CD4-positive, alpha-beta T cell treated with Interleukin-17A for 4 hours (primary cell): ENCODE measurements at places on chromosomes 2 and 18.

DNA sequence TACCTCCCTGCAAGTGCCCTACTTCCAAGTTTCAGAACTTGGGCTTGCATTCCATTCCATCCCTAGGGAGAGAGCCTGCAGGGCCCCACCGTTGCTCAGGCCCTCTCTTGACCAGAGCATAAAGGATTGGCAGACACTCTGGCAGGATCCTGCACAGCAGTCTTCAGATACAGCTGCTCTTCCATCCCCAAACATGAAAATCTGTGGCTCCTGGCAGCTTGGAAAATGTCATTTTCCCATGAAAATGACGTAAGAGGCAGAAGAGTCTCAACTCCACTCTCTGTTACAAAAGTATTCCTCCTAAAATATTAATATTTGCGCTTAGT, 162.6 kb downstream of the GFPT1 start:
- DNase-seq, result no peak

DNA sequence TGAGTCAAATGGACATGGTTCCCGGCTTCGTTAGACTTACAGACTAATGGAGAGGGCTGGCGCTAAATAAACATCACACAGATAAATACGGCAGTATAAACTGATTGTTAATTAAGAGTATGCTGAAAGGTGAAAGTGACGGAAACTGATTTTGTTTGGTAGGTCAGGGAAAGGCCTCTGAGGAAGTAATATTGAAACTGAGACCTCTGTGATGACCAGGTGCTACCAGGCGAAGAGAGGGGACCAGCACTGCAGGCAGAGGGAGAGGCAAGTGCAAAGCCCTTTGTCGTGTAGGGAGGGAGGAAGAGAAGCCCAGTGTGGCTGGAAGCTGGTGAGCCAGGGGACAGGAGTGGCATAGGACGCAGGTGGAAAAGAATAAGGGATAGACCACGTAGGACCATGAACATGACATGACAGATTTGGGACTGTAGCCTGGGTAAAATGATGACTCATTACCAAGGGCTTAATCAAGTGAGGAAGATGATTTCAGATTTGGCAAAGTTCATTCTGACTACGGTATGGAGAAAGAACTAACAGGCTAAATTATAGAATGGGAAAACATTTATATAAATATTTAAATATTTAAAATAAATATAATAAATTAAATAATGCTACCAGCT, 433.1 kb downstream of the NCKAP5 start:
- DNase-seq, result no peak

DNA sequence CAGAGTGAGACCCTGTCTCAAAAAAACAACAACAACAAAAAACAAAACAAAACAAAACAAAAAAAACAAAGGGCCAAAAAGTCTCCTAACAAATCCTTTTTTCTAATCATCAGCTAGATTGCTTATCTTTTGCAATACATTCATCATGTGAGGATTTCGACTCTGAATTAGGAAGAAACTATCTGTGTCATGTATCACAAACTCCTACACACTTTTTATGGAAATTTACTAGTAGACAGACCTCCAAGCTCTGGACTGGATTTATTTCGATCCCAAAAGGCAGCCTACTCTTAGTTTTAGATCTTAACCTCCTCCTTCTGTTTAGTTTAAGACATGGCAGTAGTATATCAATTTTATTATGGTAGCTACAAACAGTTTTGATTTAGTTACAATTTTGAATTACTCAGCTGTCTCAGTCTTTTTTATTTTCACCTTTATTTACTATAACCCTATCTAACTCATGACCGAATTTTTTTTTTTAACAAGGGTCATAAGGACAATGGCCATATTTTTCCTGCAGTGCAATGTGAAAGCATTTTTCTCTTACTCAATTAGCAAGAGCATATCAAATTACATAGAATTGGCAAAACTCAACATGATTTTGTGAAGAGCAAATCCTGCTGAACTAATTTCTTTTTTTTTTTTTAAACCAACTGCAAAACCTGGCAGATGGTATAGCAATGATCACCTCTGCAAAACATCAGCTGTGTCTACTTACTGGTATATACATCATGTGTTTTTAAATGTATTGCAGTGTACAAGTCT, 10.7 kb upstream of the CCDC88A start:
- no peak for DNase-seq

DNA sequence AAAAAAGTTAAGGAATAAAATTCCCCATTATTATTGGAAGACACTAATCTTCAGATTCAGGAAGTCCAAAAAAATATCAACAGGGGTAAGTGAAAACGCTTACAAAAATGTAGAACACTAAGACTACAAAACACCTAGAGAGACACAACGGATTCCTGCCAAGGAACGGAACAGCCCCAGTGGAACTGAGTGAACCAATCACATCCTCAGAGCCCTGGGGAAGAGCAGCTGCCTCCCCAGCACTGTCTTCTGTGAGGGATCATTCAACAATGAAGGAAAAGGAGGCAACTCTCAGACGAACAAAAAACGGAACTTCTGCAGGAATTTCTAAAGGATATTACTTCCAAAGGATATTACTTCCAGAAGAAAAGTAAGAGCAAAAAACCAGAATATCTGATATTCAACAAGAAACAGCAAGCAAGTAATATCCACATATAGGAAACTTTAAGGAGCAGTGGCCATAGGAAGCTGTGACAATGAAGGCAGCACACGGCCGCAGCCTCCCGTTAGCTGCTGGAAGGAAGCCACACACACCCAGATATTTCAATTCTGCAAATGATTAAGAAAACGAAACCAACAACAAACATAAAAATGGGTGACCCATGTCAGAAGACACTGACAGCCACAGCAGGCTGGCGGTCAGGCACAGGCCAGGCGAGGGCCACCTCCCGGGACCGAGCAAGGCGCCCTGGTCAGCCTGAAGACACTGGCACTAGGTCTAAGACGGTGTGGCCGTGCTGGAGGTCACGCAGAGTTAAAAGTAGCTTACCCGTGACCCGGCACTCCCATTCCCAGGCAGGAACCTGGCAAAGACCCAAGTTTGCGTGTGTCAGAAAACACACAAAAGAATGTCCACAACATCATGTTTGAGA, 81.8 kb downstream of the HDAC4 start:
- DNase-seq, result peak; percentile 37

DNA sequence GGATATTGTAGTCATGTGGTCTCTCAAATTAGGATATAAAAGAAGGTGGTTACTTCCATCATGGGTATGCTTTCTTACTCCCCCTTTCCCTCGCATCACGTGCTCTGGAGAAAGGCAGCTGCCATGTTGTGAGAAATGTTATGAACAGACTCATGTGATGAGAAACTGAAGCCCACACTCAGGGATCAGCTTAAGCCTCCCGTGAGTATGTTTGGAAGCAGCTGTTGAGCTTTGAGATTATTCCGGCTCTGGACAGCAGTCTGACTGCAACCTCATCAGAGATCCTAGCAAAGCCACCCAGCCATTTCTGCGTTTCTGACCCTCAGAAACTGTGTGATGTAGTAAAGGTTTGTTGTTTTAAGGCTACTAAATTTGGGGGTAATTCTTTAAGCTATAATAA, 700.1 kb downstream of the ADCYAP1 start:
- DNase-seq, result no peak

- DNase-seq, result no peak
These were observed 21.2 kb upstream of the IL1A start for GRCh38 chr2:112805542-112805941.

DNA sequence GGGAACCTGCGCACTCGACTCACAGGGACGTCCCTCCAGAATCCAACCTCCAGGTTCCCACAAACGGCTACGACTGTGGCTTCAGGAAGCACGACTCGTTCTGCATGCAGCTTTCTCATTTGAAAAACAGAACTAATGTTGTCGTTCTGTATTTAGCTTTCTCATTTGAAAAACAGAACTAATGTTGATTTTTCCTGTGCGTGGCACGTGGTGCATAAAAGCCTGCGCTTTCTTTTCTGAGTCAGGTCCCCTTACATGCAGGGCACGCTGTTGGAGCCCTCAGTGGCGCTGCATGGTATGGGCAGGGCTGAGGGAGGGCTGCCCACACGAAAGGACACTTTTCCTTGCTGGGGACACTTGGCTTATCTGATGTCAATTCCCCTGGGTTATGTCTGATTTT, 124.3 kb downstream of the TMEM18 start:
- DNase-seq, result no peak

DNA sequence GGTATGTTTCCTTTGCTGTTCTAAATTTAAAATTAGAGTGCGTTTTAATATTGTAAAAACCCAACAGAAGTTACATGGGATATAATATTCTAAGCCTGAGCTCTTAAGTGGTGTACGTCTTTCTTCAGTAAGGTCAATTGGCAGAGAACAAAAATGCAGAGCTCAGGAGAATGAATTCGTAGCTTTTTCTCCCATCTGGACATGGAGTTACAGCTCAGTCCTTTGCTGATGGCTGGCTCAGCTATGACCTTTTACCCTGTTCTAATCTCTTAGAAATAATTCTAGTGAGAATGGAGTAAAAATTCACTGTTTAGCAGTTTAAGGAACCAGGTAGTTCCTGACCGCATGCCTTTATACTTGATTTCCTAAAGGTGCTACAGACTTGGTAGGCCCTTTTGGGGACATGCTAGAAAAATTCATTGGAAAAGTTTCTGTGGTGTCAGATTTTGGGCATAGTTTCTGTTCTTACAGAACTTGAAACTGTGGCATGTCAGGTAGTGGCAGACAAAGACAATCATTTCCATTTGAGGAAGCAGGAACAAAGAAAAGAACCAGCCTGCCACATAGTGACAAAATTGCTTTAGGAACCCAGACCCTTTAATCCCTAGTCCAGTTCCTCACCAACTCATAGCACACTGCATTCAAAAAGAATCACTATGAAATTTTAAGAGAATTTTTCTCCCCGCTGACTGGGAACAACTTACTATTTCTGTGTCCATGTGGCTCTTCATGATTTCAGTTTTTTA, 566.8 kb upstream of the ZNF804A start:
- DNase-seq, result no peak

DNA sequence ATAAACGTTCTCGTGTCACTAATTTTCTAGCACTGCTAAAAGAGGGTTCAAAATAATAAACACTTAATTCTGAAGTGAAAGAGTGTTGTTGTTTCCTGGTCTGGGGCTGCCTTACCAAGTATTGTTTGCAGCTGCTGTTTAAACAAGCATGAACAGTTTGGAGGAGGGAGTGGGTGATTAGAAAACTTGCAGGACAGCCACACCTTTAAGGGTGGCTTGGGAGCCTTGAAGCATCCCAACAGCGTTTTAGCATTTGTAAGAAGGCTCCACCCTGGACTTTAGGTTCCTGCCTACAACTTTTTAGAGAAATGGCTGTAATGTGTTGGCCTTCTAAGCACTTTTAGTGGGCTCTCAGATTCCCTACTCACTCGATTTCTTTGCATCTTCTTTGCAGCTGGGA, 371.6 kb downstream of the TGIF1 start:
- no peak for DNase-seq
